Fibroblast of the aortic adventitia (primary cell): ENCODE measurements at places on chromosomes 5 and 9. TPM values are rescaled to one million over a fixed set of nuclear protein-coding genes. Genes with fewer than 3 reads are reported as not detected.
A peak's percentile ranks its signal among the peaks of the same experiment; 100 is the strongest.

The PCDHB10 gene
- 0.36 and 0.41 TPM in 2 replicates for total RNA-seq

The MRRF gene
- total RNA-seq = 40.0 and 43.2 TPM in 2 replicates

The SLC25A2 gene
- 0.72 TPM in 1 of 2 replicates, not detected in the other for total RNA-seq

The RBM27 gene
- 6.6 and 28.5 TPM in 2 replicates for total RNA-seq

The NRG2 gene
- 0.36 TPM in 1 of 2 replicates, not detected in the other for total RNA-seq

The CDHR2 gene
- total RNA-seq = not detected in 2 replicates

The LHFPL2 gene
- total RNA-seq = 42.8 and 81.2 TPM in 2 replicates

The WDR38 gene
- total RNA-seq = not detected in 2 replicates

The EDIL3 gene
- 48.1 and 248 TPM in 2 replicates for total RNA-seq

The NDST1 gene
- total RNA-seq = 36.2 and 39.3 TPM in 2 replicates

The NSUN2 gene
- total RNA-seq = 27.4 and 29.0 TPM in 2 replicates

DNA sequence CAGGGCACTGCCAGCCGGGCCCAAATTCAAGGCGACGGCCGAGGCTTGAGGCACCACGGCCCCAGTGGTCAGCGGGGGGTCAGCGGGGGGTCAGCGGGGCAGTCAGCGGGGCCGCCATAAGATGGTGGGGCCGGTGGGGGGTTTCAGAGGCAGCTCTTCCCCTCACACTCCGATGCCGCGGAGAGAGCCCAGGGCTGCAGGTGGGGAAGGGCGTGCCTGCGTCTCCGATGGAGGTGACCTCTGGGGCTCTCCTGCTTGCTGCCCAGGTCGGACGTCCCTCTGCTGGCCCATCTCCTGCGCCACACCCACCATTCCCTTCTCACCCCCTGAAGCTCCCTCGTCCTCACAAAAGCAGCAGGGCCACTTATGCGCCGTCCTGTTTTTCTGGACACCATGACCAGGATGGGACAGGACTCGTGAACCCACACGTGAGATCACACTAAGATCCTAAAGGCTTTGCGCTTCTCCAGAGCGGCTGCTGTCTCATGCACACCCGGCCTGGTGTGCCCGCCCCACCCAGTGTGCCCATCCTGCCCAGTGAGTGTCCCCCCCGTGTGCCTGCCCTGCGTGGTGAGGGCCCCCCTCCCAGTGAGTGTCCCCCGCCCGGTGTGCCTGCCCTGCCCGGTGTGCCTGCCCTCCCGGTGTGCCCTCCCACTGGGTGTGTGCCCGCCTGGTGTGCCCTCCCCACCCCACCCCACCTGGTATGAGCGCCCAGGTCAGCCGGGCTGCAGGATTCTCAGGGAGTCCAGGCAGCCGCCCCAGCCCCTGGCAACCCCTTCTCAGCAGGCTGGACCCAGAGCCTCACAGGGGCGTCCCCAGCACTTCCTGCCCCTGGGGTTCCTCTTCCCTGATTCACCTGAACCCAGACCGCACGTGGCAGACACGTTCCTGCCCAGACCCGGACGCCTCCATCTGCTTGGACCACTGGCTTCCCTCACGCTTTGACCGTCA lies 48.7 kb upstream of the NKD2 start:
- DNase-seq = no peak

DNA sequence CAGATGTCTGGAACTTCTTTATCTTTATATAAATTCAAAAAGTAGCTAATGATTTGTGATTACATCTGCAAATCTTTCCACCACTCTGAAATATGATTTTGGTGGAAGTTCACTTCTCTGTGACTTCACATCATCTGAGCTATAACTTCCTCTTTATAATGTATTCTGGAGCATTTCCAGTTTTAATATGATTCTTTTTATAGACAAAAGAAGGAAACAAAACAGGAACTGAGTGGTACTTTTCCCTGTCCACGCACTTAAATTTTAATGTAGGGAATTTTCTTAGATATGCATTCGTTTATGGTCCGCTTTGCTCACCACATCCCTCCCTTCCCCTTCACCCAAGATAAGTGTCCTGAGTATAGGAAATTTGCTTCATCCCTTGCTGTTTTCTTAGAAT lies 333.5 kb downstream of the CHSY3 start:
- DNase-seq = no peak

GRCh38 chr5:72185496-72186329 lies 78.4 kb downstream of the MAP1B start:
- DNase-seq = no peak

DNA sequence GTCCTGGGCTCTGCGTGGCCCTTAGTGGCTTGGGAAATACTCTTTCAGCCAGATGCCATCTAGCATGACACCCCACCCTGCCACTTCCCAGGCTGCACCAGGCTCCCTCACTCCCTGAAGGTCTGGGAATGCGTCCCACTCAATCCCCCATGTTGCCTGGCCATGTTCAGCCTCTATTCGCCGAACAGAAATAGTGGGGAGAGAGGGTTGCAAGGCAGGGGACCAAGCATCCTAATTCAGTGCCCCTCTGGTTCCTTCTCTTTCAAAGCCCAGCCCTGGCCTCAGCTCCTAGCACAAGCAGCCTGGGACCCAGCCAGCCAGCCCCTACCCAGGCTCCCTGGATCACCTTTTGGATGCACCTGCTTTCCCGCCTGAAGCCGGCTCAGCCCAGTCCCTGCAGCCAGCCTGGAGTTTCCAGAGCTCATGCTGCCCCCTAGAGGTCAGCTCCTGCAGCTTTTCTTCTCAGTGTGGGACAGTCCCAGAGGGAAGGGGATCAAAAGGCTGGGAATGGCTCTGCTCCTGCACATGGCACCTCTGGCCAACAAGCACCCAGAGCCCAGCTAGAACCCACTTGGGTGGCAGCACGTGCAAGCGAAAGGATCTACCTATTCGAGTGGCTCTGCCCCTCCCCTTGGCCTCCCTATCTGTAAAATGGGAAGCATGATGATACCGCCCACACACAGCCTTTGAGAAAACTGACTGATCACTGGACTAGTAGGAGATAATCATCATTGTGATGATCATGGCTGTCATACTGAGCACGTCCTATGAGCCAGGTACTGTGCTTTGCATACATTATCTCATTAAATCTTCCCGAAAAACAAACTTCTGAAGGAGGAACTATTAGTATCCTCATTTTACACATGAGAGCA lies 48.7 kb upstream of the C5orf58 start:
- peak; percentile 63 for DNase-seq

GRCh38 chr5:7073666-7074065 lies 322.3 kb upstream of the ADCY2 start:
- DNase-seq = no peak

- no peak for DNase-seq
These were observed 466.4 kb downstream of the DMRTA1 start for GRCh38 chr9:22913026-22913425.
